ENCODE measurements at places on chromosomes 4 and X.

DNA sequence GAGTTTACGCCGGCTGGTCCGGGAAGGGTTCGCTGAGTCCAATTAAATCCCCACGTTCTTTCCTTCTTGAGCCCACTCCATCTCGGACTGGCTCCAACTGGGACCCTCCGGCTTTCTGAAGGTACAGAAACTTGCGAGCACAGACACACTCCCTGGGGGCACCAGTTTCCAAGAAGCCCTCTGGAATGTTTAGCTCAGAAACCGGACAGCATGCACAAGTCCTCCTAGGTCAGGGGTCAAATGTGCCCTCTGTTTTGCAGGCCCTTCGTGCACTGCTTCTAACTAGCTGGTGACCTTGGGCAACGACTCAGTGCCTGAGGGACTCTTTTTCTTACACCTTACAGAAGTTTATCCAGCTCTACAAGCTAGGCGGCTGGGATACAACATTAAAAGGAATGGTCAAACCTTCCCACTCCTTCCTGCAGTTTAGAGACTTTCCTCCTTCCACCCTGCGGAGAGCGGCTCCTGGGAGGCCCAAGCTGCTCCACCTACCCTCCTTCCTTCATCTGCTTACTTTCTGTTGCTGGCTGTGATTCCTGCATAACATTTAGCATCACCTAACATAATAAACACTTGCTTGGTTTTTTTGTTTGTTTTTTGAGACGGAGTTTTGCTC is 275.5 kb downstream of the BCOR start:
- H3K4me1 ChIP-seq, result peaks cover 17% of the 10 kb centered on the region
- H3K27ac ChIP-seq, result no peak overlapping the region
- H3K4me3 ChIP-seq, result peak overlapping the region; percentile 51
- no peak for DNase-seq
- no peaks in the 10 kb centered on the region for H3K27me3 ChIP-seq

- H3K4me3 ChIP-seq, result no peak overlapping the region
- H3K27ac ChIP-seq, result no peak overlapping the region
- peaks cover 5% of the 10 kb centered on the region for H3K27me3 ChIP-seq
- H3K4me1 ChIP-seq, result no peaks in the 10 kb centered on the region
- no peak for DNase-seq
Observed at GRCh38 chr4:35918491-35918977, 325.8 kb downstream of the ARAP2 start.

GRCh38 chr4:48649505-48649904 is 130.6 kb downstream of the FRYL start:
- H3K27ac ChIP-seq, result no peak overlapping the region
- H3K4me3 ChIP-seq, result no peak overlapping the region
- H3K27me3 ChIP-seq, result no peaks in the 10 kb centered on the region
- peaks cover 26% of the 10 kb centered on the region for H3K4me1 ChIP-seq
- DNase-seq, result no peak

DNA sequence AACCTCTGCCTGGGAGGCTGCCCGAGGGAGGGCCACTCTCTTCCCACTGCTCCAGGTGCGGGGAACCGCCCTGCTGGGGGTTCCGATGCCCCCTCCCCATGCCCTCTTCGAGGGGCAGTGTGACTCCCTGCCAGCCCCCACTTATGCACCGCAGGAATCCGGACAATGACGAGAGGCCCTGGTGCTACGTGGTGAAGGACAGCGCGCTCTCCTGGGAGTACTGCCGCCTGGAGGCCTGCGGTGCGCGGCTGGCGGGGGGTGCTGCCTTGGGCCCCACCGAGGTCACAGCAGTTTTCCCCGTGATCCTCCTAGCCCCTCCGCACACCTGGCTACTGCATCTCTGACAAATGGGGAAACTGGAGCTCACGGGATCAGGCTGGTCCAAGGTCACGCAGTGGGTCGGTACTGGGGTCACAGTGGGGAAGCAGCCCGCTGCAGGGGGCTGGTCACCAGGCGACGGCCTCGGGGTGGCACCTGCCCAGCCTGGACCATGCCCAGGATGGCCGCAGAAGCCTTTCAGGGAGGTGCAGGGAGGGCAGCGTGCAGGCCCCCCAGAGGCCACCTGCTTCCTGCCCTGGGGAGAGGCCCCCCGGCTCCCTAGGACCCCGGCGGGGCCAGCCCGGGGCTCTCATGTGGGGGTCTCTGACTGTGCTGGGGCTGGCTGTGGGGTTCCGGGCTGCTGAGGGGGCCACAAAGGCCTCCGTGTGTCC is 3.5 kb downstream of the HGFAC start:
- H3K27me3 ChIP-seq, result no peaks in the 10 kb centered on the region
- DNase-seq, result no peak
- H3K36me3 ChIP-seq, result no peaks in the 10 kb centered on the region
- no peak overlapping the region for H3K4me3 ChIP-seq

DNA sequence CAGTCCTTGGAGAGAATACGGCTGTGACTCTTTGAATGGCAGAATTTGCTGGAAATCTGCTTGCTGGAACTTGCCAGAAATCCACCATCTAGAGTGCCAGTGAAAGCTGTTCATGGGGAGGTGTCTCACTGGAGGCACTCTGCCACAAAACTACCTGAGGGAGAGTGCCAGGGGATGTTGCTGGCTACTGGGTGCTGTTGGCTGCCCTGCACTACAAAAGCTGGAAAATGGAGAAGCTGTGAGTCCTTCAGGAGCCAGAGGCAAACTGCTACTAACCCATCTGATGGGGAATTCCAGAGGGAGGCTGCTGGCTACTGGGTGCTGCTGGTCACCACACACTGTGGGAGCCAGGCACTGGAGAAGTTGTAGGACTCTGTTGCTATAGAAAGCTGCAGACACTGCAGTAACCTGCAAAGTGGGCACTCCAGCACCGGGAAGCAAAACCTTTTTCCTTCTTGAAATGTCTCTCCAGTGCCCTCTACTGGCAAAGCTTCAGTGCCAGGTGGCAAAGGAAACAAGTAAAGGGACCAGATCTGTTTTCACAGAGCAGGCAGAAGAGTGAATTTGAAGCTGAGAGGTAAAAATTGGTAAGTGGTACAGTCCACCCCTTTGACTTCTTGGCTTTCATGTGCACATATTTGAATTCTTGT is 47.8 kb upstream of the HSD17B10 start:
- H3K4me1 ChIP-seq, result no peaks in the 10 kb centered on the region
- H3K27me3 ChIP-seq, result no peaks in the 10 kb centered on the region
- no peaks in the 10 kb centered on the region for H3K36me3 ChIP-seq
- H3K27ac ChIP-seq, result no peak overlapping the region
- H3K4me3 ChIP-seq, result no peak overlapping the region

DNA sequence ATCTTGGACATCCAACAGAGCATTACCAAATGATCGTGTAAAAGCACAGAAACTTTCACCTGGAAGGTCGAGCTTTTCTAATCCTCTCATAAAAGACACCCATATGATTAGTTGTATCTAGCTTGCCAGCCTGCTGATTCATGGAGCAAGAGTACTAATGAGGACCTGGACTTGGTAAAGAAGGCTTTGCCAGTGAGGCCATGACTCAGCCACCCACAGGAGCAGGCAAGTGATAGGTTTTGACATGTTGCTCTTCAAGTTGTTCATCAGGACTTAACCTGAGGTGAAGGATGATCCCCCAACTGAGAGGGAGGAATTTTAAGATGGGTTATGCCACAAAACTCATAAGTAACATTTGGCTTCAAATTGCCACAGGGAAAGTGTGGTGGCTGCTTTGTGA is 24.7 kb upstream of the EPGN start:
- no peaks in the 10 kb centered on the region for H3K27me3 ChIP-seq
- H3K4me3 ChIP-seq, result peak overlapping the region; percentile 12
- DNase-seq, result no peak
- peak overlapping the region; percentile 78 for H3K27ac ChIP-seq
- H3K4me1 ChIP-seq, result peaks cover 21% of the 10 kb centered on the region

All from osteocyte (in vitro differentiated cells).